Stimulated activated CD4-positive, alpha-beta T cell treated with anti-CD3 and anti-CD28 coated beads, Interleukin-1b, Interleukin-23, amount 100 ng/mL, for 4 hours (primary cell): ENCODE measurements at places on chromosomes 4 and X.

DNA sequence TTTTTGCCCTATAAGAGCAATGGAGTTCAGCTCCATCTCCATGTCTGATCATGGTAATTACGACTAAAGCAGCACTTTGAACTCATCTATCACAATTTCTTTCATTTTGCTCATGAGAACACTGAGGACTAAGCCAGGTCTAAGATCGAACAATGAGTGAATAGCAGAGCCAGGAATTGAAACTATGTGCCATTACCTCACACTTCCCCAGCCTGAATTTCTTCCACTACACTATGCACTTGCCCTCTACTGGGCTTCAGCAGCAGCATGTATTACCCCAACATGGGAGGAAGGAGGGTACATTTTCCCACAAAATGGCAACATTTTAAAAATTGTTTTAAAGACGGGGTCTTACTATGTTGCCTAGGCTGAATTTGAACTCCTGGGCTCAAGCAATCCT is 274.7 kb upstream of the FGF13 start:
- DNase-seq = no peak

DNA sequence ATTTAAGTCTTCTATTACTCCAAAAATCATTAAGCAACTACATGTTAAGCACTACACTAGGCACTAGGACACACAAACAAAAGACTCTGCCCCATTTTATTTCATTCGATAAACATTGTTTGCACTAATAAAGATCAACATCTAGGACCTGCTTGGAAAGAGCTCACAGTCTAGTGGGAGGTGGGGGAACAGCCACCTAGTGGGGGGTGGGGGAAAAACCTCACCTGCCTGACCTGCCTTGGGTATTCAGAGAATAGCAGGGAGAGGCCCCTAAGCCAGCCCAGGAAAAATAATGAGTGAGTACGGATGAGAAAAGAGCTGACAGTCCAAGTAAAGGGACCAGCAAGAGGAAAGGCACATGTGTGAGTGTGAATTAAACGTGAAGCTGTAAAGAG is 52.2 kb downstream of the PRDM5 start:
- no peak for DNase-seq

DNA sequence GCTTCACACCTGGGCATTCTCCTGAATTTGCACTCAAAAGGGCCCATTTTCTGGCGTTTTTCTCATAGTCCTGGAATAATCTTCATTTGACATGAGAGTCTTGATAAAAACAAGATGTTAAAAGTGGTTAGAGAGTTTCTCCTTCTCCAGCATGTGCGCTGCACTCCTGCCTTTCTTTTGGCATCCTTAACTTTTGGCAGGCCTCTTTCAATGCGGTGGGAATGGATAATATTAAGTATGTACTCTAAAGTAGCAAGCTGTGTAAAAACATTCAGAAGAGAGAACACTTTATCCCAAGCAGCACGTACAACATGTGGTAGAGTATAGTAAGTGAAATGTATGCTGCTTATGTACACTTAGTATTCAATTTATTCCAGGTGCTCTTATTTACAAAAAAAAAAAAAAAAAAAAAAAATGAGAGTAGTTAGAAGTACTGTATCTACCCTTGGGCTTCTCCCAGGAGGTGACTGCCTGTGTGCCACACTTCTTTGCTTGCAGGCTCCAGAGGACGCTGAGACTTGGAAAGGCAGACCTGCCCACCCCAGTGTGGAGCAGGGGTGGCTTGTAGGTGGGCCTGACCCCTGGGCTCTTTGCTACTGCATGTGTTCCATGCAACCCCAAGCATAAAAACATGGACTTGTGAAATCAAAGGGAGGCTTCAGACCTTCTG is 3.9 kb downstream of the FGF2 start:
- DNase-seq = no peak

DNA sequence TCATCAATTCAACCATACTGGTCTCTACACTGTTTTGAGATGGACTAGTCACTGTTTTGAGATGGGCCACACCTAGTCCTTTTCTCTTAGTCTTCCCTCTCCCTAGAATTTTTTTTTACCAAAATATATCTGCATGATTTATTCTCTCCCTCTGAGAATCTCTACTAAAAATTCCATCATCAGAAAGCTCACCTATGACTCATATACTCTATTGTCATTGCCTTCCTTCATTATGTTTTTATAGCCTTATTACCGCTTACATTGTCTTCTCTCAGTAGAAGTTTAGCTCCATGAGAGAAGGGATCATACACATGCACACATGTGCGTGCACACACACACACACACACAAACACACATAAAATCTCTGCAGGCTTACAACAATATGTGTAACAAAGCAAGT is 303.6 kb downstream of the PCDH10 start:
- DNase-seq = no peak

DNA sequence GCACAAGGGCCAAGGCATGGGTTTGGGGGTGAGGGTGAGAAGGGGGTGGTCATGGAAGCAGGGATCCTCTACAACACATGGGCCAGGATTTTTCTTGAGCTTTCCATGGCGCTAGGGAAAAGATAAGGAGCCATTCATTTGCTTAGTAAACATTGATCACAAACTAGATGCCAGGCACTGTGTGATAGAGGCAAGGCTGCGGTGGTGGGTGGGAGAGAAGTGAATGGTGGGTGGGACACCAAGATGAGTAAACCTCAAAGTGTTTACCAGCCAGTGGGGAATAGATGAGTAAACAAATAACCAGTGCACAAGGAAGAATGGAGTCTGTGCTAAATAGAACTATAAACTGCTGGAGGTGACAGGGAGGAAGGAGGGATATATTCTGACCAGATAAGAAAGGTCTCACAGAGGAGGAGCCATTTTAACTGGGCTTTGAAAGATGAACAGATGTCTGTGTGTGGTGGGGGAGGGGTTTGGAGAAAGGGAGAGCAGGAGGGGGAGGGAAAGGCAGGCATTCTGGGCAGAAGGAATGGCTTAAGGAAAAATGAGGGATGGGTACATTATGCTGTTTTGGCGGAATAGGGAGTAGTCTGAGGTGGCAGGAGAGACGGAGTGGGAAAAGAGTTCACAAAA is 48.0 kb upstream of the LAS1L start:
- DNase-seq = no peak

DNA sequence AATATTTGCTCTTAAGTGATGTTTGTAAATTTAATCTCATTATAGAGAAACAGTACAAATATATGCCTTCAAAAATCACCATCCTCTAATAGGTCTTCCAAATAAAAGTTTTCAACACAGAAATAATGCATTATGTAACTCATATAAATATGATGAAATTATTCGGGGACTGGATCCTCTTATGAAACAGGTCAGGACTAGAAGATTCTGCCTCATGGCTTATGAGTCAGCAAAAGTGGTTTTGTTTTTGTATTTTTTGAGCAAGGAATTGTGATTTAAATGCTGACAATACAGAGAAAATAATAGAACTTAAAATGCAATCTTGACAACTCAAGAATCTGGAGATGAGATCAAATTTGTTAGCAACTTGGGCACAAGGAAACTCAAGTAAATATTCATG is 179.7 kb upstream of the NDP start:
- DNase-seq = no peak

DNA sequence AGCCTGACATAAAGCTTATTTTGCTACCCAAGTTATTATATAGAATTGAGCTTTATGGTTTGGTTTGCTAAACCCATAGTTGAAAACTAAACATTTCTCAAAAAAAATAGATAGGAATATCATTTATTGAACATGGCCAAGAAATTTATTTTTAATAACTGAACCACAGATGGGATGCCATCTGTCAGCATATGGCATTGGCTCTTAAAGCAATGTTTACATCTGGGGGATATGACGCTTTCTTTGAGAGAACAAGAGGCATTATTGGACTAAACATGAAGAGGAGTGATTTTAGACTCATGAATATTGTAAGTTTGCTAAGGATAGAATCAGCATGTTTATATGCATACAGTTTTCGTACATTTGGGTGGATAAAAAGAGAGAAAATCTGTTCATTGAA is 132.6 kb upstream of the SLIT2 start:
- DNase-seq = no peak

GRCh38 chr4:56186808-56187523 is 200.3 kb downstream of the AASDH start:
- no peak for DNase-seq

DNA sequence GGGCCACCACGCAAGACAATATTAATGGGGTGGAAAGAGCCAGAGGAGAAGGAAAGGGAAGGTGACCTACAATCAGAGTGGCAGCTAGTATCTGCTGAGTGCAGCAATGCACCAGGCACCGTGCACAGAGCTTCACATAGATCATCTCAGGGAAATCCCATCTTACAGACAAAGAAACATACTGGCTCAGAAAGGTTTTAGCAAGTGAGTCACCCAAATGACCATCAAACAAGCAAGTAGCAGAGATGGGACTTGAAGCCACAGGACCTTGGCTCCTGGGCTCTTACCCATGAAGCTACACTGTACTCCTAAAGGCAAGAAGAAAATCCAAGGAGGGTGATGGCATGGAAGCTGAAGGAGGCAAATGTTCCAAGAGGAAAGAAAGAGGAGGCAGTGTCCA is 6.8 kb downstream of the ANXA5 start:
- DNase-seq = no peak

GRCh38 chr4:16123356-16124084 is 39.7 kb upstream of the PROM1 start:
- DNase-seq = no peak

DNA sequence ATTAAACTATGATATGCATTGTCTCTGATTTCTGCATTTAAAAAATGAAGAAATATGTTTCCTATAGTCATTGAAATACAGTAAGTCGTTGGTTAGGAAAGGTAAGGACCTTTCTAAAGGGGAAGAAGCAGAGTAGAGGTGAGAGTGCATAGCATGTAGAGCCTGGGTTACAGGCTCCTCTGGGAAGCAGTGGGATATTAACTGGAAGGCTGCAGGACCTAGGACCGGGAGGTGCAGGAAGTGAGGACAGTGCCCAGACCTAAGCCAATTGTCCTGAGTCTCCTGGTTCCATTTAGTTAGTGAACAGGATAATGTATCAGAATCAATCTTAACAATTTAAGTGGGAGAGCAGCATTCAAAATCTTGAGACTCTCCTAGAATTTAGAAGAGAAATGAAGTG is 237.1 kb upstream of the NUDT6 start:
- no peak for DNase-seq

- DNase-seq = no peak
Observed at GRCh38 chrX:21975812-21976211, 35.3 kb downstream of the SMS start.

GRCh38 chrX:123190096-123190495 is 6.0 kb downstream of the GRIA3 start:
- no peak for DNase-seq

- DNase-seq = no peak
Observed at GRCh38 chr4:179325181-179325580, 1882.9 kb upstream of the AGA start.

DNA sequence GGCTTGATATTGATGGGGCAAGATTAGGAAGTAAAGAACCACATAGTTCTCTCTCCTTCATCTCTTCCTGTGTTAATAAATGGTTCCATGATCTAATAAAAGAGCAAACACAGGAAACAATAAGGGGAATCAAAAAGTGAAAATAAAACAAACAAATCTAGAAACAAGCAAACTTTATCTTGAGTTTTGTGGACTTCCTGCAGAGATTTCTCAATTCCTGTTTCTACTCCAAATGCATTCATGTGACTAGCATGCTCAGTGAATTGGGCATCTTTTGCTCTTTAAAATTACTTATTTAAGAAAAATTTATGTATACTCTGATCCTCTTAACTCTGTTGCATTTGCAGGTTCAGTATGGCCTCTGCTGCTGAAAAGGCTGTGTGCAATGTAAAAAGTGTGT is 682.0 kb downstream of the KCTD8 start:
- DNase-seq = no peak

- DNase-seq = no peak
Observed at GRCh38 chr4:87531621-87532020, 2.4 kb upstream of the SPARCL1 start.

DNA sequence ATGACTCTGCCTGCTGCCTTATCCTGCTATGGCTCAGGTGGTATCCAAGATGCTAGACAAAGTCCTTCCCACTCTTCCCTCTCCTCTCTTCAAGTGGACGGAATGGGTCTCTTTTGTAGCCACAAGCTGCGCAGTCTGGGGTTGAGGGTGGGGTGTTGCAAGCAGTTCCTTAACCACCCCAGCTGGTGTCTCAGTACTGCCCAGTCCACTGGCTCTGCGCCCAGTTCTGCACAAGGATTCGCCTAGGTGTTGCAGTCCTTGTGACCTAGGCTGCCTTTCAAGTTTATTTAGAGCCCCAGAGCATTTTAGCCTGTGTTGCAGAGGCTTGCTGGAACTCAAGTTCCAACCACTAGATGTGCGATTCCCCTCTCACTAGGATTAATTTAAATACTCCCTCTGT is 120.7 kb downstream of the NEXMIF start:
- no peak for DNase-seq

DNA sequence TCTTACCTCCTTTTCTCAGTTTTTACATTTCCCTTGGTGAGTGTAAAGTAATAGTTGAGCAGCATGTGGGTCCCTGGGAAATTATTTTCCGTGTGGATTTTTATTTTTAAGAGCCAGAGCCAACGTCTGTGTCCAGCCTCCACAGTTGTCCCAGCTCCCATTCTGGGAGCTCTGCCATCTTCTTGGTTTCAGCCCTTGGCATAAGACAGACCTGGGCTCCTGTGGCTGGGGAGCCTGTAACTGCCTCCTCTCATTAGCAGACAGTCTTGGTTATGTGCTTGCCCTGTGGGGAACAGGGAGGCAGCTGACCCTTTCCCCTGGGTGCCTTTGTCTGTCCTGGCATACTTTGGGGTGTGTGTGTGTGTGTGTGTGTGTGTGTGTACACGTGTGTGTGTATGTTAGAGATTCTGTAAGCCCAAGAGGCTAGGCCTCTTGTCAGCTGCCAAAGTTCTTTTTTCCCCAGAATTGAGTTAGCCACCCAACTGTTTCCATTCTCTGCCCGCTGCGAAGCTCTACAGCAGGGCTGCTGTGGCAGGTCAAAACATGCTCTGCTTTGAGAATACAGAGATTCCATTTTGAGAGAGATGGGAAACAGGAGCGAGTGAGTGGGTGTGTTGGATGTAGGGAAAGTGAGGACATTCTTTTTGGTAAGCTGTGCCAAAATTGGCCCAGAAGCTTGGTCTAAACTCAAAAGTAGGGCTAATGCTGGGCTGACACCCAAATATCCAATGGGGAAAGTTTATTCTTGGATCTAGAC is 140.7 kb downstream of the TMEM164 start:
- no peak for DNase-seq

DNA sequence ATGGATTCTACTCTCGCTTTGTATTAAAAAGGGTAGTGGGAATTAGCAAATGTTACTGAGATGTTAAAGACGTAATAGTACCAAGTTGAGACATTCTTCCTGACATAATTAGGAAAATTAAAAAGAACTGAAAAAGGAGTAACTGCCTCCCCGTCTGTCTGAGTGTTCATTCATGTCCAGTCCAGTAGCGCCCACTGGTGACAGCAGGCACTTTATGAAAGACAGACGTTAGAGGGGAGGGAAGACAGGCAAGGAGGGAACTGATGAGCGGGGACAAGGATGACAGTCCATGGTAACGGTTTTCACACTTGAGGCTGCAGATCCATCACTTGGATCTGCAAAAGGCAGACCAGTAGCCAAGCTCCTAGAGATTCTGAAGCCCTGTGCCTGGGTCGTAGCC is 326.7 kb downstream of the STK32B start:
- no peak for DNase-seq
